COR-L47 (cell line): ENCODE measurements at places on chromosomes 2 and 18.

GRCh38 chr18:77342736-77343135 lies 93.1 kb downstream of the GALR1 start:
- no peak for DNase-seq

DNA sequence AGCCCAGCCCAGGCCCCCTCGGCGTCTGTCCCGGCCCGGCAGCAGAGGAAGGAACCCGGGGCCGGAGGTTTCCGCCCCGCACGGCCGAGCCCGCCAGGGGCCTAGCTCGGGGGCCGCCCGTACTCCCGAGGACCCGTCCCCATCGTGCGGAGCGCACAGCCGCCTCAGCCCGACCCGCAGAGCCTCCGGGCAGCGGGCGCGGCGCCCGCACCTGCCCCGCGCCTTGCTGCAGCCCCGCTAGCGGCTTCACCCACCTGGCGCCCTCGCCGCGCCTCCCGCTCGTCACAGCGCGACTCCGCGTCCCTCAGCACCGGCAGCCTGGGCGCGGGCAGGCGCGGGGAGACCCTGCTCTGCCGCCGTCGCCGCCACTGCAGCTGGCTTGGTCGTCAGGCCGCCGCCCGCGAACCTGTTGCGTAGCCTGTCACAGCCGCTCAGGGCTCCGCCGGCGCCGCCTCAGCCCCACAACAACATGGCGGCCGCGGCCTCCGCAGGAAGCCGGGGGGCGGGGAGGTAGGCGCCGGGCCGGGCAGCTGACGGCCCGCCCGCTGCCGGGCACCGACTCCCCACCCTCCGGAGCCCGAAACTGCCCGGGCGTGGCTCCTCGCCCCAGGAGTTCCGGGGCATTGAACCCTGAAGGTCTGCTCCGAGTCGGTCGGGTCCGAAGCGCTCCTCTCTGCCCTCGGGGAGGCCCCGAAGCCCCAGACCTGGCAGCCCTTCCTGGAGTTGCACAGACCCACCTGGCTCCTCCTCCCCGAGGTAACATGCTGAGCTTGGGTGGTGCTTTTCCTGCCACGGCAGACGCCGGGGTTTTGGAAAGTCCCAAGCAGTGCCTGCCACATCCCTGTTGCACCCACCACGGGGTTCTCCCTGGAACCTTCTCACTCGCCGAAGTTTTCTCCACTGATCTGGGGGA lies at the start of gene ITSN2:
Gene ITSN2 (minus strand): TSS at position 487 of the 913 bp plus-strand sequence. CDS start 32,454 bp downstream, outside the sequence.
- peak; percentile 80 for DNase-seq

GRCh38 chr2:64404743-64405142 lies 49.2 kb upstream of the LGALSL start:
- DNase-seq, result no peak

DNA sequence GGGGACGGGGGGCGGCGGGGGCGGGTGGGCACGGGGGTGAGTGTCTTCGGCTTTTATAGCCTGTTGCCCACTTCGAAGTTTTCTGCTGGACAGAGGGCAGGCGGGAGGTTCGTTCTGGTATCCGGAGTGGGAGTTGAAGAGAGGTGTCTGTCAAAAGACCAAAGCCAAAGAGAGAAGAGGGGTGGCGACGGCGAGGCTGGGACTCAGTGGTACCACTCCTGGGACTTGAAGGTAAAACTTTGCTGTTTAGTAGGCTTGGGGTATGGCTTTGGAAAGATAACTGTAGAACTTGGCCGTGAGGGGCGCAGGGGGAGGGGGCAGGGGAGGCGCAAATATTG lies 215.8 kb upstream of the DTNA start:
- DNase-seq, result no peak
